ENCODE measurements at places on chromosomes 3 and 15.

DNA sequence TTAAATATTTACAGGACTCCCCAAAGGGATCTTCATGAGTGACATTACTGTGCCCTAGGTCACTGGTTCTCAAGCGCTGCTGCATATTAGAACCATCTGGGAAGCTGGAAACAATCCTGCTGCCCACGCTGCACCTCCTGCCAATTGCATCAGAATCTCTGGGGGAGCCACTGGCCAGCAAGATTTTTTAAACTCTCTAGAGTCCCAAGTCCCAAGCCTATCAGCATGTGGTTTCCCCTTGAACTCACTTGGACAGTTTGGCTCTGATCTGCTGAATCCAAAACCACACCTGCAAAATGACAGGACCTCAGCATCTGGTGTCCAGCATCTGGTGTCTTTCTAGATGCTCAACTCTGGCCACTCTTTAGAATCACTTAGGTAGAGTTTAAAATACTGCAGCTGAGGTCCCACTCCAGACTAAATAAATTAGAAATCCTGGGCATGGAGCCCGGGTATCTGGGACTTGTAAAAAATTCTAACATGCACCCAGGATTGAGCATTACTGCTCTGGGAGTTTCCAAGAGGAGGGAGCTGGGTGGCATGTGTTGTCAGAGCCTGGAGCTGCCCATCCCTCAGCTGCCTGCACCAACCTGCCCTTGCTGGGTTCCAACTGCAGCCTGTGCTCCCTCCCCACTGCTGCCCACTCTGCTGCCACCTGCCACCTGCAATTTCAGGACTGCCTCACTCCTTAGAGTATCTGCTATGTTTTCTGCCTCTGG lies 311.3 kb downstream of the SLC9A9 start:
- DNase-seq = no peak

GRCh38 chr3:126451511-126451910 lies 24.2 kb downstream of the ZXDC start:
- no peak for DNase-seq

DNA sequence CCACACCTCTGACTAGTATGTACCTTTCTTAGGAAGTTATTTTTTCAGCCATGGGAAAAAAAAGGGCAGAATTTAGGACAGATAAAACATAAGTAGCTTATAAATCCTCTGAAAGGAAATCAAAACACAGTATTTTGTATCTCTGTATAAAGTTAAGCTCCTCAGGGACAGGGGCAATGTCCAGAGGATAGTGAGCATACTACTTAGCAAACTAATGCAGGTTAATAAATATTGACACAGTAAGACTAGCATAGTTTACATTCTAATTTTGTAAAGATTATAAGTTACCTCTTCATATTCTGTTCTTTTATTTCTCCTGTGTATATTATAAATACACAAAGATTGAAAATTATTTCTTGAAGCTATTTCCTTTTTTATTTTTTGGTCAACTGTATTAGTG lies 2.1 kb downstream of the UBE3A start:
- no peak for DNase-seq

DNA sequence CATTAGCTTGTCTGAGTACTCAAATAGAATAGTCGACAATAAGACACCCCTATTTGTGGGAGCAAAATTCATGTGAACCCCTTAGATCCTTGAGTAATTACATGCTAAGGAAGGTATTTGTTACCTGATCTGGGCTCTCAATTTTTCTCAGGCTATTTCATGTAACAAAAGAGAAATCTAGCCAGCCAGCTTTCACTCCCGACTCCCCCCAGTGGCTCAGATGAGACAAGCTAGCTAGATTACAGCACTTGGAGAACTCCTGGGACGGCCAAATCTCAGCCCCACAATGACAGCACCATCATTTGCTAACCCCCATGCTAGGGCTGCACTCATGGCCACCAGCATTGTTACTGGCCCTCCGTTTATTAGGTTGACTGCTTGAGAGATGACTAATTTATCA lies 41.3 kb downstream of the GLDN start:
- peak; percentile 67 for DNase-seq

DNA sequence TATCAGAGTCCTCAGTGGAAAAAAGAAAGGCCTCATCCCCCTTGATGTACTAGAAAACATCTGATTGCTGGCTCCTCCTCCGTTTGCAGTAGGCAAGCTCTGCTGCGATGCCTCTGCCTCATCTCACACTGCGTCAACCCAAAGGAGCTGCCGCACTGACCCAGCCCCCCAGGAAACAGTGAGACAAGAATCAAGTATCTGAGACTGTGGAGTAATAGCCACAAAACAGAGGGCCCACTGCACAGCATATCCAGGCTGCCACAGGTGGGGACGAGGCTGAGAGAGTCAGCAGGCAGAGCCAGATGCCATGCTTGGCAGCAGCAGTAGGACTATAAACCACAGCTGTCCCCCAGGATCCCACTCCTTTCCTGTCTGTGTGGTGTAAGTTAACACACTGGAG lies 165.9 kb downstream of the STAC start:
- DNase-seq = no peak

DNA sequence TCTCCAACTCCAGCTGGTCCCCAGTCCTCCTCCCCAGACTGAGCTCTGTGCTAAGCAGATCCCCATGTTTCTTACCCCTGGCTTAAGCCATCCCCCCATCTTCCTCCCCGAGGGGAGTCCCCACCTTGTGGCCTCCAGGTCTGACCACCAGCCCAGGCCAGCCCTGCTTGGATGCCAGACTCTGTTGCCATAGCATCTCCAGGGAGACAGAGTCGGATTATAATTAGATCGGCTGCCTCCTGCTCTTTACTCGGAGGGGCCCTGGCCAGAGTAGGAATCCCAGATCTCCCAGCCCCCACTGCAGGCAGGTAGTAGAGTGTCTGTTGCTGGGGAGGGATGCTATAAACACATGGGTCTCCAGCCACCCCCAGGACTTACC lies 2.4 kb downstream of the KLHDC8B start:
- DNase-seq = peak; percentile 39

DNA sequence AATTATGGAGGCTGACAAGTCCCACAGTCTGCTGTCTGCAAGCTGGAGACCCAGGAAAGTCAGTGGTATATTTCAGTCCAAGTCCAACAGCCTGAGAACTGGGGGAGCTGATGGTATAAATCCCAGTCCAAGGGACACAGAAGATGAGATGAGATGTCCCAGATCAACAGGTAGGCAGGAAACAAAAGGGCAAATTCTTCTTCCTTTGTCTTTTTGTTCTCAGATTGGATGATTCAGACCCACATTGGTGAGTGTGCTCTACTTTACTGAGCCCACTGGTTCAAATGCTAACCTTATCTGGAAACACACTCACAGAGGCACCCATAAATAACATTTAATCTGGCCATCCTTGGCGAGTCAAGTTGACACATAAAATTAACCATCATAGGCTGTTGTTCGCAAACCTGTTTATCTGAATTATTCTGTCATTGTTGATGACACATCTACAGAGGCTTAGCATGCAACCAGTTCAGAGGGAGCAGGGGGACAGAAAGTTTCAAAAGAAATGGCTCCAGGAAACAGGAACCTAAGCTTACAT lies 62.7 kb upstream of the ITGA11 start:
- DNase-seq = no peak

GRCh38 chr15:61759639-61760038 lies 300.6 kb downstream of the VPS13C start:
- no peak for DNase-seq

DNA sequence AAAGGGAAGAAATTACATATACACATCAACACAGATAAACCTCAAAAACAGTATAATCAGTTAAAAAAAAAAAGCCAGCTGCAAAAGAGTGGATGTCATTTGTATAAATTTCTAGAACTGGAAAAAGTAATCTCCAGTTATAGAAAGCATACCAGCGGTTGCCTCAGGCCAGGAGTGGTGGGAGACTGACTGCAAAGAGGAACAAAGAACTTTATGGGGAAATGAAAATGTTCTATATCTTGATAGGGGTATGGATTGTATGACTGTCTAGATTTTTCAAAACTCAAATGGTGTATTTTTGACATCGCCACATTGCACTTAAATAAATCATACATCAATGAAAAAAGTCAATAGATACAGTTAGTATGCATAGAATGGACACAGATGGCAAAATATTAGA lies 241.6 kb downstream of the SCAPER start:
- no peak for DNase-seq

- DNase-seq = no peak
Measured at GRCh38 chr3:459311-459670, 262.7 kb downstream of the CHL1 start.

- no peak for DNase-seq
Measured at GRCh38 chr3:183502237-183503181, 53.0 kb downstream of the KLHL6 start.

DNA sequence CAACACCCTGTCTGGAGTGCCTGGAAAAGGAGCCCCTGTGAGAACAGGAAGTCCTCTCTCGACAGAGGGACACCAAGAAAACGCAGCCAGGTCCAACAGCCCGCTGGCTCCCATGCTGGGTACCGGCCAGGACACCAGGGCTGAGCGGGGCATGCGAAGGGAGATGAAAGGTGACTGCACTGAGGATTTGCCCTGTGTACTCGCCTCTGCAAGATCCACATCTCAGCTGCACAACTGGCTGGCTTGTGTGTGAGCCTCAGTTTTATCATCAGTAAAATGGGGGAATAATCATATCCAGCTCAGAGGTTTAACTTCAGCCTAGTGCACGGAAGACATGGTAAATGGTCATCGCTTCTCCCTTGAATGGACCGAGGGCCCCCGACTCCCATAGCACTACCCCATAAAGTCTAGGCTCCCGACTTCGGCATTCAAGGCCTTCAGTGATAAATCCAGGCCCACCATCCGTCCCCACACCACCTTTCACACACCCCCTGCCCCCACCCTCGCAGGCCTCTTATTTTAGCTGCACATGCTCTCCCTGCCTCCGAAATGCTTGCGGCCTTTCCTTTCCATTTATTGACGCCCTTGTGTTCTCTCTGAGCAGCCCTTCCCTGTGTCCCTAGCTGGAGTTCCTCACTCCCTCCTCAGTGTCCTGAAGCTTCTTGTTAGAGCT lies 15.8 kb downstream of the ISG20 start:
- DNase-seq = no peak

DNA sequence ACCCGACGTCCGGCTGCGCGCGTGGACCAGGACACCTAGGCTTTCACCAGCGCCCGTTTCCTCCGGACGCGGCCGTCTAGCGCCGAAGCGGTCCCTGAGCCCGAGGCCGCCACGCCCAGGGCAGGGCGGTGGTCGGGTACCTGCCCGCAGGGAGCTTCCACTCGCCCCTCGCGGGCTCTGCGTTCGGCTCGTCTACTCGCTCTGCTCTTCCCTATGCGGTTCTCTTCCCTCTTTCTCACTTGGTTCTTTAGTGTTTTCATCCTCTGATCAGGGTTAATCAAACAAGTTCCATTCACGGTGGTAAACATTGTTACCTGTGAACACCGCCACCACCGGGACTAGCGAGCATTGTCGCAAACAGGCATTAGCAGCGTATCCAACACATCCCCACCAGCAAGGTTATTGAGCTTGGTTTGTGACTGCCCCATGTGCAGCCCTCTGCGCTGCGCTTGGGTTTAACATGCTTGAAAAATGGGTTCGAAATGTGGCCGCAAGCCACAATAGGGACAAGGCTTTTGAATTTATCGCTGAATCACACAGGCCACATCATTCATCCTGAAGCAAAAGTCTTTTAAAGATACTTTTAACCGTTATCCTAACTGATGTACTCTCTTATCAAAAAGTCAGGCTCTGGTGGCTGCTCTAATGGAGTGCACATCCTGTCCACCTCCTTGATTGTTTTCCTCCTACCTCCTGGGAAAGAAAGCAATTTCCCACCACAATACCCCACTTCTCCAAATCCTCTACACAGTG lies 843 bp upstream of the CD47 start:
- DNase-seq = peak; percentile 50

DNA sequence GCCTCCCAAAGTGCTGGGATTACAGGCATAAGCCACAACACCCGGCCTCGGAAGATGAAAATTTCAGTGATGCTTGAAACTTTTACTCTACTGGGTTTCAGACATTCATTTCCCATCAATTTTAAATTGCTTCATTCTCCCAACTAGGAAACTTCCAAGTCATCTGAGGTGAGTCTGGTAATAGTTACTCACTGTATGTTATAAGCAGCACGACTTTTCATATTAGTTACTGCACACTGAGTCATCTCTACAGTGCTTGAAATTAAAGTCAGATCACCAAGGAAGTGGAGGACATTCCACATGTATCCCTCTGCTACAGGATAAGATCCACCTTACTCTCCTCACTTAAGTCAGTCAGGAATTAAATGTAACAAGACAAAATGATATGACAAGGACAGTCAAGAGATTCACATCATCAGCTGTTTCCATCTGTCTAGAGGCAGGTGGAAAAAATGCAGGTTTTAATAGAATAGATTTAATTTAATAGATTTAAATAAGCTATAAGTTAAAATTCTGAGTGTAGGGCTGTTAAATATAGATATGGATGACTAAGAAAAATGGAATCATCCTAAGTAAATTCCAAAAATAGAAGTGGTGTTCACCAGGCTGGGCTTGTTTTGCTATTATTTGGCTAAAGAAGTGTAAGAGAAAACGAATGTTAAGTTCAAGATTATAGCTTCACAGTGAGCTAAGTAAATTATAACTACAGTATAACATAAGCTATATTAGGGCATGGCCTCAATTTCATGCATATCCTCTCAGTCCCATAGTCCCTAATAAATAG lies 104.4 kb downstream of the TMCO5A start:
- DNase-seq = no peak

DNA sequence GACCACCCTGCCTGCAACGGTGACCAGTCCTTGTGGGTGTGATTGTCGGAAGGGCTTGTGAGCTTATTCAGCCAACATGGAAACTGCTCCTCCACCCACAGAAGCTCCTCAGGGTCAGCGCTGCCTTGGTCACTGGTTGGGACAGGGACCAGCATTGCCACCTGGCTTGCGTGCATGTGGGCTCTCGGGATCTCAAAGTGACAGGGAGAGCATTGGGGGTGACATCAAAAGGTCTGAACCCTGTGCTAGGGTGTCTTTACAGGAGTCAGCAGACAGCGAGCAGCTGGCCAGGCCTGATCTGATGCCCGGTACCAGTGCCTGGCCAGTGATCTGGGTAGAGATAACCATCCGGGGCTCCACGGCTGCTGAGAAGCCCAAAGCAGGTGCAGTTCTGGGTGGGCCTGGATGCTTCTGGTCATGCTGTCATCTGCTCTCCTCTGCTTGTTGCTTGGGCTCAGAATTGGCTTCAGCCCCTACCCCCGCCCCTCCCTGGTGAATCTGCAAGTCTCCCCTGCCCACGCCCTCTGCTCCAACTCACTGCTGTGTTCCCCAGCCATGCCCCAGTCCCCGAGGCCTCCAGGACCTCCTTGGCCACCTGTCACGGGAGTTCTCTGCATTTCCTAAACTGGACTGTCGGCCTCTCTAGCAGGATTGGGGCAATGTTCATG lies 134.8 kb downstream of the NSMCE3 start:
- no peak for DNase-seq

DNA sequence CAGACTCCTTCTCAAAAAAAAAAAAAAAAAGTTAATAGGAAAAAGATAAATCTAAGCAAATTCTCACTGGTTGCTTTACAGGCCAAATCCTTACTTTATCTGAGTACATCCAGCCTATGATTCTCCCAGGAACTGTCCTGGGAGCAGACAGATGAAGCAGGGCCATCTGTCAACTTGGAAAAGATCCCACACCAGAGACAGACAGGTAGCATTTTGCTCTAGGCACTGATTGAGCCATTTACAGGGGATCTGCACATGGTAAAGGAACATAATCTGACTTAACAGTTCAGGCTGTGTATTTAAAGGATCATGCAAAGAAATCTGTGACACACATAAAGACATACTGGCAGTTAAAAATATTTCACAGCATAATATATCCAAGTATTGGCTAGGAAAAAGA lies 1006.5 kb downstream of the TBL1XR1 start:
- DNase-seq = no peak

- DNase-seq = no peak
Measured at GRCh38 chr15:52716536-52716935, 37.3 kb upstream of the ATOSA start.

GRCh38 chr3:31755926-31756658 lies 223.4 kb downstream of the STT3B start:
- no peak for DNase-seq
